Stimulated activated CD8-positive, alpha-beta memory T cell treated with anti-CD3 and anti-CD28 coated beads, Interleukin-12 subunit alpha, Interleukin-12 subunit beta, amount 100 ng/mL, for 1 hour (primary cell): ENCODE measurements at places on chromosomes 6 and 20.

DNA sequence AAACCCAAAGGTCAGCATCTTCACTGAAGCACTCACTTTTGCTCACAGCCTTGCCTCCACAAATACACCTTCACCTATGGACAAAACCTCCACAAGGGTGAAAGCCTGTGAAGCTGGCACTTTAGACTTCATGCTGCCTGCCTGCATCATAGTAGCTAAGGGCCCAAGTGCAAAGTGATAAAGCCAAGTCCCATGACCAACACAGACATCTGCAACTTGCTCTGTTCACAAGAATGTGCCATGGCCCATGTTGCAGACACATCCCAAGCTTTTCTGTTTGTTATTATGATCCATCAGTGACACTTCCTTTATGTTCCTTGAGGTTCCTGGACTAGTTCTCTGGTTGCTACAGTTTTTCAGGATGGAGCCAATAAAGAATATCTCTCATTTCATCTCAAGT is 31.1 kb downstream of the BTBD3 start:
- DNase-seq, result no peak

DNA sequence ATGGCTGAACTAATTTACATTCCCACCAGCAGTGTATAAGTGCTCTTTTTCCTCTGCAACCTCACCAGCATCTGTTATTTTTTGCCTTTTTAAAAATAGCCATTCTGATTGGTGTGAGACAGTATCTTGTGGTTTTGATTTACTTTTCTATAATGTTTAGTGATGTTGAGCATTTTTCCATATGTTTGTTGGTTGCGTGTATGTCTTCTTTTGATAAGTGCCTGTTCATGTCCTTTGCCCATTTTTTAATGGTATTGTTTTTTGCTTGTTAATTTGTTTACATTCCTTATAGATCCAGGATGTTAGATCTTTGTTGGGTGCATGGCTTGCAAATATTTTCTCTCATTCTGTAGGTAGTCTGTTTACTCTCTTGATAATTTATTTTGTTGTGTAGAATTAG is 169.9 kb downstream of the PRL start:
- no peak for DNase-seq

DNA sequence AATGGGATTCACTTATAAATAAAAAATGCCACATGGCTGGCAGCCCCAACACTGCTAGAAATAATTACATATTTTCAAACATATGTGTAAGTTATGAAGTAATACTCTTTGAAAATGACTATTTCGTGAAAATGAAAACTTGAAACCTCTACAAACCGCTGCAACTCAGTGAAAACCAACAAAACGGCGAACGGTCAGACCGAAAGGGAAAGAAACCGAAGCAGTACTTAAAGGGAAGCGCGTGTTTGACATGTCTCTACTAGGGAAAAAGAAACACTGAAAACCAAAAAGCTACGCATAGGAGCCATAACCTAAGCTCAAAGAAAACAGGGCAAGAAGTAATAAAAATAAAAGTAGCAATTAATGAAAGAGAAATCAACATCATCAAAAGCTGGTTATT is 121.0 kb upstream of the GGTLC1 start:
- DNase-seq, result no peak

- no peak for DNase-seq
Observed at GRCh38 chr20:29349836-29350235, 1907.6 kb upstream of the DEFB115 start.

DNA sequence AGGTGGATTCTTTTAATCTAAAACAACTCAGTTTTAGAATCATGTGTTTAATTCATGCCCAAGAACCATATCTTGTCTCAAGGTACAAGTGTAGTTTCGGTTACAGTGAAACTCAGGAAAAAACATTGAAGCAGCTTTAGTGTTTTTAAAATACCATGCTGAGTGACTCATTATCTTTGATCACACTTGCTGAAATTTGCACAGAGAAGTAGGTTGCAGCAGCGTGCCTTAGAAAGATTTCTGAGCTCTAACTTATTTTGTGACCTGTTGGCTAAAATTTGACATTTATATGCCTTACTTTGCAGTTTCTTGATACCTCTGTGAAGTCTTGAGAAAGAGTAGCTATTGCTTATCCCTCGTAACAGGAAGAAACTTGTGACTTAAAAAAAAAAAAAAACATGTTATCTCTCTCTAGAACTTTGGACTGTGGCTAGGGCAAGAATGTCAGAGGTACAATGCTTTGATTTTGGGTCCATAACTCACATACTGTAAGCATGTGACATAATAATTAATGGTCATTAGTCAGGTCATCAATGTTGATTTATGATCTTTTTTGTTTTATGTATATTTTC is 34.5 kb upstream of the FUCA2 start:
- no peak for DNase-seq

DNA sequence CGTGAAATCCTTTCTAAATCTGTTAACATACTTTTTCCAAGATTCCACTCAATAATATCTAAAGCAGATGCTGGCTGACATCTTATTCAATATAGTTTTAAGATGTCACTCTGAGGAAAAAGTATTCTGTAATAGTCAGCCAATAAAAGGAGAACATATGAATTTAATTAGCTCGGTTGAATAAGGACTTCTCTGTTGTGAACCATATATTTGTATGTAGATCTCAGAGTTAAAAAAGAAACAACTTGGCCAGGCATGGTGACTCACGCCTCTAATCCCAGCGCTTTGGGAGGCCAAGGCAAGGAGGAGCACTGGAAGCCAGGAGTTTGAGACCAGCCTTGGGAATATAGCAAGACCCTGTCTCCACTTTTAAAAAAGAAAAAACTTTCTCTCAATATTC is 7.4 kb upstream of the CD24 start:
- DNase-seq, result no peak

GRCh38 chr6:44059359-44060346 is 67.6 kb downstream of the MRPL14 start:
- no peak for DNase-seq

DNA sequence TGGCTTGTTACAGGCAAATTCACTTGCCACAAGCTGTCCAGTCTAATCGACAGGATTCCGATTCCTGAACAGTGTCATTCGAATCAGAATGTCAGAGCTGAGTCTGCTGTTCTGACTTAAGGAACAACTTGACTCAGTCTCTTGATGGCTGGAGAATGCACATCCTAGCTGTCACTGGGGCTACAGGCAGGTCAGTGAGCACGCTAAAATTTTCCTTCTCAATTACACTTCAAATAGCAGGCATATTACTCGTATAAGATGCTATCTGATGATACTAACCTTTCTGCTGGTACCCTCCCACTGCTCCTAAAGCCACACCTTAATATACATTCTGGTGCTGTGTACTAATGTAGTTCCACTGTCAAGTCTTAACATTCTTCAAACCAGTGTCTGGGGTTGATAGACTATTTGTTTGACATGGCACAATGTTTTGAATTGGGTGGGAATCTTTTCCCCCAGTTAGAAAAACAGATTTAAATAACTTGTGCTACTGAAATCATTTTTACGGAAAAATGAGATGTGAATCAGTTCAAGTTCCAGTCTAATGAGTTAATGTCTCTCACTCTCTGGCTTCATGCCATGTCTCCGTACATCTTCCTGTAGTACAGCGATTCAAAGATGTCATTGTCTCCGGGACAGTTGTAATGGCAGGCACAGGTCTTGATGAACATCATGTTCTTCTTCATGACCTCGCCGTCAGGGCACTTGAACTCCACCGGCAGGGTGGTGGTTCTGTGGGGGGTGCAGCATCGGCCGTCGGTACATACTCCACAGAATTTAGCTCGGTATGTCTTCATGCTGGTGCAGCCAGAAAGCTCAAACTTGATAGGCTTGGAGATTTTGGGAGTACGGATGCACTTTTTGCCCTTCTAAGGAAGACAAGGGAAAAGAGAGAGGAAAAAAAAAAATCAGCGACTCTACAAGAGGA is 2.2 kb downstream of the CCN2 start:
- no peak for DNase-seq

- DNase-seq, result no peak
Observed at GRCh38 chr20:47577314-47577713, 75.6 kb downstream of the NCOA3 start.

DNA sequence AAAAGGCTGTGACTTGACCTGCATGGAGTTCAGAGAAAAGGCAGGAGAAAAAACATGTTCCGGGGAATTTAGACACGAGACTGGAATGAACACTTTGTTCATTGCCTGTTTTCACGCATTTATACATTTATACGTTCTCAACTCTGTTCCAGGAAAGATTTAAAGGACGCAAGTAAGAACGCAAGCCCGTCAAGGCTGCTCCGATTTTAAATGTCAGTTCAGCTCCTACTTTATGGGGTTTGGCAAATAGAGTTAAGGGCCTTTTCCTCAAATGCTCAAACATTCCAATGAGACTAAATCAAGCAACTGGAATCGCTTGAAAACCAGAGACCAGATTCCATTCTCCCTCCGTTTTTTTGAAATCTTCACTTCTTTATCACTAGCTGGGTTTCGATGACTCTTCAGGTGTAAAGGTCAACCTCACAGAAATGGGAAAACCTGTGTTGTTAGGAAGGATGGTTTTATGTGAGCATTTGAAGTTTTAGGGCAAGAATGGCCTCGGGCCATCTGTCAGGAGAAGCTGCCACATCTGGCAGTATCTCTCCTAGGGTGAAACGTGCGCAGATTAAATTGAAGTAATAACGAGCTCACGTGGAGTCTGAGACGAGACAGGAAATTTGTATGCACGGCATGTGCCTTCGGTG is 24.9 kb downstream of the TTLL2 start:
- DNase-seq, result no peak

DNA sequence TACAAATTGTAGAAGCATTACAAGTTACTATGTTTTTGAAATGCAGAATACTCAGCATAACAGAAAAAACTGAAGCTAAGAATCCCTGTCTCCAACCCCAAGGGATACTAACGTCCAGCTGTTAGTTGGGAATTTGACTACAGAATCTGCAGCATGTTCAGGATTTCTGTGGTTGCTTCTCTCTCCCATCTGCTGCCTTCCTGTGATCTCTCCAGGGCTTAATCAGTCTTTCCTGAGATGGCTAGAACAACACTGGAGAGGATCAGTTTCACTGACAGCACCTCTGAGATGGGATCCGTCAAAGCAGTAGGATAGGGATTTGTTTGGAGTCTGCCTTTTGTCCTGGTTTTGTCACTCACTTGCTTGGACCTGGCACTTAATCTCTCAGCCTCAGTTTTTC is 73.3 kb upstream of the NUP153 start:
- DNase-seq, result no peak

DNA sequence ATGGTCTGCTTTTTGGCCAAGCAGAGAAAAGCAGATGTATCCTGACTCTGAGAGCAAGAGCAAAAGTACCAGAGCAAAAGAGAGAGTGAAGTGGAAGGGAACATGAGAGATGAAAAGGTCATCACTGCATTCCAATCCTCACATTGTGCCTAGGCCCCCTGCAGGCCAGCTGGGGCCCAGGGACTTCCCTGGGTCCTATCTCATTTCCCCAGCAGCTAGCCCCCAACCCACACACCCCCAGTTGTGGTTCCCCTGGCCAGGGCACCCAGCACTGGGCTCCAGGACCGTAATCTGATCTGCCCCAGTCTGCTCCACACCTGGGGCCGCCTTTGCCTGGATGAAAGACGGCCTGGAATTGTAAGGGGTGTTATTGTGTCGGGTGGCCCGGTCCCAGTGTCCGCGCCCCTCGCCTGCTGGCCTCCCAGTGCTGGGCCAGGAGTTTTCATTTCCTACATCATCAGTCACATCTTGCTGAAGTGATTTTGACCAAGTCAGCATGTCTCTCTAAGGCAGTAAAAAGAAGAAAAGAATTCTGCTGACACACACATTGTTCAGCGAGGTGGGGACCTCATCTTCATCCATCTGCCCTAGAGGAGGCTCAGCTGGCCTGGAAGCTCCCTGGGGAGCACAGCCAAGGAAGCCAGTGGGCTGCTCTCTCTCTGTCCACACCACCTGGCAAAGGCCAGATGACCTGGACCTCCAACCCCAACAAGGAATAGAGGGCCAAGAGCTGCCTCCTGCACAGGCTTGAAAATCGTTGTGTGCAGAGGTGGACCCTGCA is 4.0 kb upstream of the BMP7 start:
- DNase-seq, result no peak

DNA sequence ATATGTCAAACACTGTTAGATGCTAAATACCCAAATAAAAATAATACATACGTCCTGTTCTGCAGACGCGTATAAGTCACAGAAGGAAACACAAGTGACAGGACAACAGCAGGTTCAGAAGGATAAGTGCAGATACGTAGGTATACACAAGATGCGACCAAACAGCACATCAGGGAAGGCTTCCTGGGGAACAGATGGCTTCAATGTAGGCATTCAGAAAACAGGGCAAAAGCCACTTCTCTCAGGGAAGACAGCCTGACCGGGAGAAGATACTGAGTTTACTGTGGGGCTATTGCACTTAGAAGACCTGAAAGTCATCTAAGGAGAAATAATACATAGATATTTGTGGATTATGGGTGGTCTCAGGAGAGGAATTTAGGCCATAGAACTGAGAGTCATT is 1.9 kb downstream of the HLA-DPA1 start:
- DNase-seq, result no peak

DNA sequence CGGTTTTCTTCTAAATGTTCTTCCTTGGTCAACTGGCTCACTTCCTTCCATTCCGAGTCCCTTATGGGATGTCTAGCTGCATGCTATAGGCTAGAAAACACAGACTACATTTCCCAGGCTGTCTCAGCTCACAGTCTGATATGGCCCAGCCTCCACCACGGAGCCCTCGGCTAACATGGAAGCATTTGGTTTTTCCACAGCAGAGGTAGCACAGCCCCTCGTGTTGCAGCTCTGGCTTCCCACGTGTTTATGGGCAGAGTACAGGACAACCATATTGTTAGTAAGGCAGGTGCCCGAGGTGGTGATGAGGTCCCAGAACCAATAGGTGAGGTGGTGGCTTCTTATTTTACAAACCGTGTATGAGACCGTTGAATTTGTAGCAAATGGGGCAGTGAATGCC is 8.7 kb downstream of the GPLD1 start:
- no peak for DNase-seq

- DNase-seq, result no peak
Observed at GRCh38 chr6:152721956-152722355, 24.3 kb downstream of the MYCT1 start.

GRCh38 chr6:25942561-25943147 is 12.2 kb upstream of the SLC17A2 start:
- no peak for DNase-seq

DNA sequence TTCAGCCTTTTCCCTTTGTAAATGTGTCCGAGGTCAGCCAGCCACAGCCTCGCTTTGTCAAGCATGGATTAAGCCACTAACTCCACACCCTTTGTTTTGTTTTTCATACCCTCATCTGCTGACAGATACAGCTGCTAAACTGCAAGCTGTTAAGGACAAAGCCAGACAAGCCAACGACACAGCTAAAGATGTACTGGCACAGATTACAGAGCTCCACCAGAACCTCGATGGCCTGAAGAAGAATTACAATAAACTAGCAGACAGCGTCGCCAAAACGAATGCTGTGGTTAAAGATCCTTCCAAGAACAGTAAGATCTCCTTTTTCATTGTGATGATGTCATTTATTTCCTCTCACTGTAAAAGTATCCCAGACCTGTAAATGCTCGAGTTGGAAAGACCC is 269.3 kb downstream of the ARHGAP18 start:
- no peak for DNase-seq

GRCh38 chr20:12775041-12775440 is 233.7 kb upstream of the SPTLC3 start:
- DNase-seq, result no peak

GRCh38 chr6:12842114-12842513 is 125.5 kb downstream of the PHACTR1 start:
- DNase-seq, result no peak
